Activated T-cell treated with anti-CD3 and anti-CD28 coated beads, Interleukin-2, amount 50 U/mL, for 72 hours (primary cell): ENCODE measurements at places on chromosomes 2 and 18. TPM values are rescaled to one million over a fixed set of nuclear protein-coding genes. Genes with fewer than 3 reads are reported as not detected.

- no peak overlapping the region for H3K4me3 ChIP-seq
- H3K27ac ChIP-seq: no peak overlapping the region
- no peaks in the 10 kb centered on the region for H3K4me1 ChIP-seq
- no peak for DNase-seq
- H3K27me3 ChIP-seq: no peaks in the 10 kb centered on the region
Observed at GRCh38 chr2:240722796-240723735, 31.4 kb downstream of the AQP12A start.

Gene OR6B2
- total RNA-seq: not detected

- no peak for DNase-seq
- no peak overlapping the region for H3K4me3 ChIP-seq
- no peaks in the 10 kb centered on the region for H3K27me3 ChIP-seq
- peaks cover 52% of the 10 kb centered on the region for H3K4me1 ChIP-seq
- H3K27ac ChIP-seq: peak overlapping the region; percentile 22
Observed at GRCh38 chr2:219180961-219181360, 2.9 kb downstream of the RETREG2 start.

DNA sequence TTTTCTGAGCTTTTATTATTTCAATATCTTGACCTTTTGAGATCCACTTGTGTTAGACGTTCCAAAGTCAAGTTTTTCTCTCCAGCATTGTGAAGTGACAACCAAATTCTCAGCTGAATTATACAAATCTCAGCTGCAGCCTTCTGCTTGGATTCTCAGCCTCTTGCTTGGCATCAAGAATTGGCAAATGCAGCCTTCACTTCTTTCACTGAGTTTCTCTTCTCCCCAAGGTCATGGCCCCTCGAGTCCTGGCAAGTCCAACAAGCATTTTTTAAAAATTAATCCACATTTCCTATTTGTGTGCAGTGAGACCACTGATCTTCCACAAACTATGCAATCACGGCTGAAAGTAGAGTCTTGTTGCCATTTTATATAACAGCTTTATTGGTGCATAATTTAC, 23.4 kb upstream of the SMIM21 start:
- peaks cover 3% of the 10 kb centered on the region for H3K36me3 ChIP-seq
- peaks cover 39% of the 10 kb centered on the region for H3K27me3 ChIP-seq
- H3K4me3 ChIP-seq: no peak overlapping the region
- no peak for DNase-seq
- H3K4me1 ChIP-seq: peaks cover 2% of the 10 kb centered on the region

Gene DSG1
- not detected for total RNA-seq
